ENCODE measurements at places on chromosomes 6 and 20.

DNA sequence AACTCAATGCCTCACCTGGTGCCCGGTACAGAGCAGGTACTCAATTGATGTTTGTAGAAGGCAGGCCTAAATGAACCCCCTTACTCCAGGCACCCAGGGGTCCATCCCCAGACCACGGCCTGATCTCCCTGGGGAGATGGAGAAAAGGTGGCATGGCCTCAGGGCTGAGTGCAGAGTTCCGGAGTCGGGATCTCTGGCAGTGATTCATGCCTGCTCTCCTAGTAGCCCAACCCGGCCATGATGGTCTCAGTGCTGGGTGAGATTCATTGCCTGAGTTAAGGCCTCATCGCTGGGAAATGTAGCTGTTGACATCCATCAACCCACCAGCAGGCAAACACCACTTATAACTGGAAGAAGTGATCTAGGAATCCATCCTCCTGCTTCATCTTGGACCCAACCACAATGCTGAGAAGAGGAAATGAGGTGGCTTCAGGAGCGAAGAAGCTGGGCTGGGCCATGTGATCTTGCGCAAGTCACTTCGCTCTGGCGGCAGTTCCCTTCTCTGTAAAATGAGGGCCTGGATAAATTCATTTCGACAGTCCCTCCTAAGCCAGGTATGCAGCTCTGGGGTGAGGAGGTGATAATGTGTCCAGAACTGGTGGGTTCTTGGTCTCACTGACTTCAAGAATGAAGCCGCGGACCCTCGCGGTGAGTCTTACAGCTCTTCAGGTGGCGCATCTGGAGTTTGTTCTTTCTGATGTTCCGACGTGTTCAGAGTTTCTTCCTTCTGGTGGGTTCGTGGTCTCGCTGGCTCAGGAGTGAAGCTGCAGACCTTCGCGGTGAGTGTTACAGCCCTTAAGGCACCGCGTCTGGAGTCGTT is 24.7 kb downstream of the ETV7 start:
- no peak for DNase-seq

DNA sequence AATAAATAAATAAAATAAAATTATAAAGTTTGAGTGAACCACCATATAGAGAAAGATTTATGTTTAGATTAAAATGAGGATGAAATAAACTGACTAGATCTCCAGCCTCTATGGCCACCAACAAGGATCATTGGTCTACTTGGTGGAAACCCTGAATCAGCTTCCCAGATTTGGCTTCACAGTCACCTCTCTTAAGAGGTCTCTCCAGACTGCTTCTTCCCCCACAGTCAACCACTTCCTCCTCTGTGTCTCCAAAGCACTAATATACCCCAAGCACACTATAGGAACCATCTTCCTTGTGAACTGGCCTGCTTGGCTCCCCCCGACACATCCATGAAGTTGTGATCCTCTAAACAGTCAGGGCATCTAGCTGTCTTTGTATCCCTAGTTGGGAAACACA is 529.6 kb upstream of the RNF217 start:
- no peak for DNase-seq

DNA sequence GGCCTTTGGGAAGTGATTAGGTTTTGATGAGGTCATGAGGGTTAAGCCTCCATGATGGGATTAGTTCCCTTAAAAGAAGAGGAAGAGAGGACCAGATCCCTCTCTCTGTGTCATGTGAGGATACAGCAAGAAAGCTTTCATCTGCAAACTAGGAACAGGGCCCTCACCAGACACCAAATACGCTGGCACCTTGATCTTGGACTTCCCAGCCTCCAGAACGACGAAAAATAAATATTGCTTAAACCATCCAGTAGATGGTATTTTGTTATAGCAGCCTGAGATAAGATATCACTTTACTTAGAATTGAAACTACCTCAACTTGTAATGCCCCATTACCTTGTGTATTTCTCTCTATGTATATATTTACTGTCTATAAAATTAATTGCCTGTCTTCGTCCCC is 65.4 kb upstream of the NNAT start:
- DNase-seq, result no peak

DNA sequence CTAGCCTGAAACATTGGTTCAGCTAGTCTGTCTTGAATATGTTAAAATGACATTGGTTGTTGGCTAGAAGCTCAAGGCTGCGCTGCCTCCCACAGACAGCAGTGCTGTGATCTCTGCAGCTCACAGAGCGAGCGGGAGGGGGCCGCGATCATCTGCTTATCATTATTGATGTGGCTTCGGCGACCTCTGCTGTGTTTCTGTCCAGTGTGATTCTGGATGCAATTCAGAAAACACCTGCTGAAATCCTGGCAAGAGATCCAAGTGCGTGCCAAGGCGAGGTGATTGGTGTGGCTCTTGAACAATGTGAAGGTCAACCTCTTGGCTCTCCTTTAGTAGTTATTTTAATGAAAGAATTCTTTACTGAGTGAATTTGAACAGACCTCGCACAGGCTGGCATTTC is 142.3 kb upstream of the SASH1 start:
- no peak for DNase-seq

GRCh38 chr20:32993496-32994050 is 10.7 kb downstream of the SUN5 start:
- no peak for DNase-seq

DNA sequence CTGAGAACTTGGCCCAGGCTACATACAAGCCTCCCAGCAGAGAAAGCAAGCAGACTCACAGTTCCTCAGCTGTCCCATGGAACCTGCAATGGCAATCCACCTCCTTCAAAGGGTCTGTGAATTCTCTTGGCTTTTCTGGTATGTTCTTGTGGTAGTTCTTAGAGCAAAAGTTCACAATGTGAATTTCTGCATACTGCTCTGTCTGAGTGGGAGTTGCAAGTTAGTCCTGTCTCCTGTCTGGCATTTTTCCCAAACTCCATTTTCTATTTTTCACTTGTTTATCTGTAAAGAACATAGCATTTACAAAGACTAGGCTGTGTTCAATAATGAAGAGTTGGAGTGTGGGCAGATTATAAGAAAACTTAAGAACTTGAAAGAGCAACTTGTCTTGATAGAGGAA is 269.9 kb downstream of the BCKDHB start:
- no peak for DNase-seq

- no peak for DNase-seq
Measured at GRCh38 chr6:167569041-167569805, 244.3 kb downstream of the TTLL2 start.

- DNase-seq, result no peak
Measured at GRCh38 chr20:3927486-3928291, 38.5 kb downstream of the PANK2 start.

Measured in GM12892 (cell line).